Keratinocyte (primary cell): ENCODE measurements at places on chromosomes 6 and 20.
A peak's percentile ranks its signal among the peaks of the same experiment; 100 is the strongest.

DNA sequence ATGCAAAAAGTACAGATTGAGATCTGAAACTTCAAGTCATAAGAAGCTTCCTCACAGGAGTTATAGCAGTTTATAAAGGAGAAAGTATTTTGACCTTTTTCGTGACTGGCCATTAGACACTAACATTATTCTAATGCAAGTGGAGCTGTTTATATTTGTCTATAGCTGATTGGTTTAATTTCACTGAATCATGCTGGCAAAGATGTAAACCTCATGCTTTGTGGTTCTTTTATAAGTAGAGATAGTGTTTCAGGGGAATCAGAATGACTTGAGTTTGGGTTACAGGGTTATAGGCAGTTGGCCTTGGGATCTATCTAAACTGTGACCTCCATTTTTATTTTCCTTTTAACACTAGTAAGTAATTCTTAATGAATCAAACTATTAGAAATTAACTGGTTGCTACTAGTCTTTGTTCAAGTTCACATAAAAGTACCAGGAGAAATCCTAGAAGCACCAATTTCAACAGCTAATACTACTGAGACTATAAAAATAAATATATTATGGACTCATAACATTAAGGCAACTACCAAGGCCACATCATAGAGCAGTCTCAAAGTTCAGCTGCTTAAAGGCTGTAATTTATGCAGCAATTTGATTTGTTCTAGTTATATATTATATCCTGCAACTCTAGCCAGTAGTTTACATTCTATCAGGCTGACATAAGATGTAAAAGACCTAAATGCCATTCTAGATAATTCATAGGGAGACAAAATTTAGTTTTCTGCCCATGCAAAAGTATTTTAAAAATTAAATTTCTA lies 94.0 kb downstream of the RNGTT start:
- DNase-seq = no peak

DNA sequence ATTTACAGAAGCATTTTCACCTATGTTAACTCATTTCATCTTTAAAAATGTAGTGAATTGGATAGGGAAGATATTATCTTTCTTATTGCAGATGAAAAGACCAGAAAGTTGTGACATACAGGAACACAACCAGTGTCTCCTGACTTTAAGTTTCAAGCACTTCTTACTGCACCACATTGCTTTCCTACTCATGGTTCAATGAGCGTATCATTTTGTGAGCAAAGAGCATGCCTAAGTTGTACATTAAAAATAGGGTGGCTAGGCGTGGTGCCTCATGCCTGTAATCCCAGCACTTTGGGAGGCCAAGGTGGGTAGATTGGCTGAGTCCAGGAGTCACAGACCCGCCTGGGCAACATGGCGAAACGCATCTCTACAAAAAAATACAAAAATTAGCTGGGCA lies 21.2 kb upstream of the RNGTT start:
- DNase-seq = no peak

- no peak for DNase-seq
Measured at GRCh38 chr6:107061125-107062020, 33.4 kb downstream of the MTRES1 start.

- peak; percentile 32 for DNase-seq
Measured at GRCh38 chr6:113690281-113691259, 166.6 kb upstream of the MARCKS start.

GRCh38 chr6:44489910-44490604 lies 102.6 kb downstream of the CDC5L start:
- DNase-seq = no peak

DNA sequence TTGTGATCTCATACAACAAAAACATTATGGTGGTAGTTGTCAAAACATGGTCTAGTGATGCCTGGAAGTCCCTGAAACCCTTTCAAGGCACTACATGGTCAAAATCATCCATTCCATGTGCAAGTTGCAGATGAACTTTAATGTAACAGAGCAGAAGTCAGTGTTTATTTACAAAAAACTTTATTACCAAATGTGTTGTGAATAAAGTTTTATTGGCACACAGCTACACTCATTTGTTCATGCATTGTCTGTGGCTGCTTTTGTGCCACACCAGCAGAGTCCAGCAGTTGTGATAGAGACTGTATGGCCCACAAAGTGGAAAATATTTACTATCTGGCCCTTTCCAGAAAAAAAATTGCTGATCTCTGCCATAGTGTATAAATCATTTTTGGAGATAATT lies 26.8 kb downstream of the TUBB2B start:
- DNase-seq = no peak

DNA sequence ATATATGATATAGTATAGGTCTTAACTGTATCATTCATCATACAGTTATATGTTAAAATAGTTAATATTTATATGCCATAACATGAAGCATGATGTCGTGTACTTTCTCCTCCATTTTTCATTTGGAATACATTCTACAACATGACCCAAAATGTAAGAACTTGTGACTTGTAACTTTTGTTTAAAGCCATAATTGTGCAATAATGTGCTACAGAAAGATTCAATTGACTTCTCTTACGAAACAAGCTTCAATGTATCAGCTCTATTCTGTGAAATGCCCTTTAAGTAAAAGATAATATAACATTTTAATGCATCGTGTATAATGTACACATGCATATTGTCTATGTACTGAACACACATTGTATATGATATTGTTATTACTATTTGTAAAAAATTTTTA lies 76.7 kb upstream of the FABP7 start:
- DNase-seq = no peak

DNA sequence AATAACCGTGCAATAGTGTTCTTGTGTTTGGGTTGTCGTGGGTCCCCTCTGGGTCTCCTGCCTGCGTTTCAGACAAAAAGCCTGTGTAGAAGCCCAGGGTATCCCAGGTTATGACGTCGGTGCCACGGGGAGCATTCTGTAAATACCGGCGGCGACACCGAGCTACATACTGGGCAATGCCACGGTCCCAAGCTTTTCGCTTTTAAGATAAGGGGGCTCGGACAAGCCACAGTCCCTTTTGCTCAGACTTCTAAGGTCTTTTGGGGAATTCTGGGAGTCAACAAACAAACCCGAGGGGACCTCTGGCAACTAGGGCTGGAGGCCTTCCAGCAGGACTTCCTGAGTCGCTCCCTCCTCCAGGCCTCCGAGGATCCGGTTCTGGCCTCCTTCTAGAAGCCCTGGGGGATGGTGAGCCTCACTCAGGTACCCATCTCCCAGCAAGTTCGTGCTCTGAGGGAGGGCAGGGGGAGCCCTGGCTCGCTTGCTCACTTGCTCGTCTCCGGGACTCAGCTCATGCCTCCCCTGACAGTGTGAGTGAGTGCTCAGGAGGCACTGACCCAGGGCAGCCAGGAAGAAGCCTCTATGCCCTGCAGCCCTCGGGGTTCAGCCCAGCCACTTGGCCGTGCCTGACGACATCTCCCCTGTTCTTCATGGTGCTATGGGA lies 62.4 kb upstream of the MRPS10 start:
- DNase-seq = no peak

- no peak for DNase-seq
Measured at GRCh38 chr20:59625214-59625922, 21.0 kb downstream of the PHACTR3 start.

DNA sequence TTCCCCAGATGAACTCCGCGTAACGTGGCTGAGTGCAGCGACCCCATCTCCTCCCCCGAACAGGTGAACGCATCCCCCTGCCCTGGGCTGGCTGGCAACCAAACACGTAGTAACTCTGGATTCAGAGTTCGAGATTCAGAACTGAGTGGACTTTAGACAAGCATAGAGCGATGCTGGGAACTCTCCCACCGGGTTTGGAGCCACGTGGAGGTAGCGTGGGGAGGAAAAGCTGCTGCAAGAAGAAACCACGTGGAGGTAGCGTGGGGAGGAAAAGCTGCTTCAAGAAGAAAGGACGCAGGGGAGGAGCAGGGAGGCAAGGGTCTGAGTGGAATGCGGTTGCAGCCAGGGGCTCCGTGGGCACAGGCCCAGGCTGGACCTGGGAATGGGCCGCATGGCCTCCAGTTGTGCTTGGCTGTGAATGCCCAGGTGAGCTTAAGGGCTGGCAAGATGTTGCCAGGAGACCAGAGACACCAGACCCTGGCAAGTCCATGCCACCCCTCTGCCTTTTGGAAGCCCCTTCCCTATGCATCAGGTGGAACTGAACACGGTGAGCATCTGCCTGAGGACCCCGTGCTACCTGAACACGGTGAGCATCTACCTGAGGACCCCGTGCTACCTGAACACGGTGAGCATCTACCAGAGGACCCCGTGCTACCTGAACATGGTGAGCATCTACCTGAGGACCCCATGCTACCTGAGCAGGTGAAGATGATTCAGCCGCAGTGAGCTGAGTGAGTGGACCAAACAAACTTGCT lies 118.0 kb upstream of the FRMD1 start:
- no peak for DNase-seq

DNA sequence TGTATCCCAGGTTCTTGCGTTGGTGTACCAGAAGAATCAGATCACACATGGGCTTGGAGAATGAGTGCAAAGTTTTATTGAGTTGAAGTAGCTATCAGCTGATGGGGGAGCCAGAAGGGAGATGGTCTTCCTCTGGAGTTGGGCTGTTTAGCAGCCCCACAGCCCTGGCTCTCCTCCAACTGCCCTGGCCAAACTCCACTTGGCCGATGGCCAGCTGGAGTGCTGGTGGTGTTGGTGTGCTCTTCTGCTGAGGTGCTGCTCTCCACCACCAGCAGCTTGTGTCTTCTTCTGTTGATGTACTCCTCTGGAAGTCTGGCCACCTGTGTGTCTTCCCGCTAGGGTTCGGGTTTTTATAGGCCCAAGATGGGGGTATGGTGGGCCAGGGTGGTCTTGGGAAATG lies 172.8 kb downstream of the TINAG start:
- DNase-seq = no peak

GRCh38 chr6:20092071-20092566 lies 120.2 kb downstream of the MBOAT1 start:
- no peak for DNase-seq

DNA sequence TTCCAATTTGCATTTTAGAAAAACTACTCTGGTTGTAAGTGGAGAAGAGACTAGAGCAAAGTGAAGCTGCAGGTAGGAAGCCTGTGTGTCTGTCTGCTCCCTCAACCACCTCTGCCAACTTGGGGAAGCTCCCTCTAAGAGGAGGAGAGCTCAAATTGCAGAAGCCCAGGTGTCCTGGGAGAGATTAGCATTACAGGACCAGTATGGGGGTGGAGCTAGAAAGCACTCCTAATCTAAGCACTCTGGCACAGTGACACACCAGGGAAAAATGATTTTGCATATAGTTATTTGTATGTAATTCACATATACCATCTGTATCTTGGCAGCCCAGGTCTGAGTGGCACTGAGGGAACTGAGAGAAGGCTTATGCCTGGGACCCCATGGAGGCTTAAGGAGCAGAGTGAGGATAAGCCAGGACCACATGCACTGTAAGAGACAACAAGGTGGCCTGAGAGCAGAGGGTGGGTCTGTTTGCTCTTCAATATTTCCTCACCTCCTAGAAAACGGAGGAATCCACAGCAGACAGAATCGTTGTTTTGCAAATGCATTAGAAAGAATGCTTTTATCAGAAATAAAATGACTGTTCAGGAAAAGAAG lies 13.6 kb downstream of the GSTA2 start:
- no peak for DNase-seq

- no peak for DNase-seq
Measured at GRCh38 chr6:12419631-12420272, 129.6 kb downstream of the EDN1 start.

GRCh38 chr6:102402635-102403329 lies 1009.3 kb downstream of the GRIK2 start:
- no peak for DNase-seq

- DNase-seq = no peak
Measured at GRCh38 chr20:57514273-57514751, 10.6 kb downstream of the CTCFL start.

DNA sequence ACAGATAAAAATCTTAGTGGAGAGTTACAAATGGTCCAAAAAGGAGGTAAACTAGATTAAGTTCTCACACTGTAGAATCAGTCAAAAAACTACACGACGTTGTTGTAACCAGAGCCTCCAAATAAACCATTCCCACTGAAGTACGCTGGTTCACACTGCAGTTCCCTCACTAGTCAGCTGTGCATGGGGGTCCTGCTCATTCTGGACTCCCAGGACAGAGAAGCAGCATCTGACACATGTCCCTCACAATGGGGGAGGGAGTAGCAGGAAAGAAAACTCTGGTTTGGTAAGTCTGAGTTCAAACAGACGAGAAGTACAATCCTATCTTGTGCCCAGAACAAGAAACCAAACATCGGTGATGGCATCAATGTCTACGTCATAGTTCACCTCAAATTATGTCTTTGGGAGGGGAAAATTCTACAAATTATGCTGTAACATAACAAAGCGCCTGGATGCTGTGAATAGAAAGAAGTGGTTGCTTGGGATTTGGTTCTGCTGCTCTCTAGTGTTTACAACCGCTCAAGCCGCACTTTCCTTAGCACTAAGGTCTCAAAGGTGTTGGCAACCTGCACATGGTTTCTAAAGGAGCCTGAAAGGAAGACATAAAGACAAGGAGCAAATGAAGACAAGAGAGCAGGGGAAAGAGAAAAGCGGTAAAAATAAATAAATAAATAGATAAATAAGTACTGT lies 208.0 kb downstream of the GMDS start:
- DNase-seq = no peak

DNA sequence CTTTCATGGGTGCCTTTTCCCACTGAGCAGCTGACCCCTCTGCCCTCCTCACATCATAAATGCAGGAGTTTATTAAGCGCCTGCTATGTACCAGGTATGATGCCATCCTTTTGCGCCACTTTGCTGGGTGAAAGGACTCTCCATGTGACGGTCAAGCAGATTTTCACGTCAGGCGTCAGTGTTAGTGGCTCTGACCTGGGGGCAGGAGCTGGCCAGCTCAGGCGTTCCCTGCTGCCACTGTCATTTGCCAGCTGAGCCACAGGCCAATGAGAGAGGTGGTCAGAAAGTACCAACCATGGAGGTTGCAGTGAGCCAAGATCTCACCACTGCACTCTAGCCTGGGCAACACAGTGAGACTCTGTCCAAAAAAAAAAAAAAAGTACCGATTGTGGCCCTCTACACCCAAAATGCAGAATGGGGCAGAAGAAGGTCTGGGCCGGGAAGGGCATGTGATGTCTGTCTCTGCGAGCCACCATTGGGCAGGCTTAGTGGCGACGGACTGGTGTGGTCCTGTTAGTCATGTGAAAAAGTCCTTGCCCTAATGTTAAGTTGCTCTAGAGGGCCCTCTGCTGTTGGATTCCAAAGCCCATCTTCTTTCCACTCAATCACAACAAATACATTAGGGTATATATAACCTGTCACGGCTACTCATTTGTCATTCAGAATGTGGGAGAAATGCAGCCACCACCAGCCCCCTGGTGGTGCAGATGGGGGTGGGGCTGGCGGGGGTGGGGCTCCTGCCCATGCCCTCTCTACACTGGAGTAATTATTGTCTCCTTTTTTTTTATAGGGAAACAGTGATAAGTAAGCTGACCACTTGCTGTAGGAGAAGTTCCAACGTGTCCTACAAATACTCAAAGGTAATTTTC lies 18.4 kb upstream of the SLC22A1 start:
- DNase-seq = no peak

- no peak for DNase-seq
Measured at GRCh38 chr6:39439342-39440038, 117.0 kb upstream of the KCNK16 start.

GRCh38 chr20:1005452-1006027 lies 3.4 kb upstream of the RSPO4 start:
- no peak for DNase-seq

GRCh38 chr20:35360033-35360432 lies 51.7 kb downstream of the UQCC1 start:
- no peak for DNase-seq

GRCh38 chr6:13813621-13814175 lies 659 bp downstream of the MCUR1 start:
- no peak for DNase-seq

- no peak for DNase-seq
Measured at GRCh38 chr6:42771741-42772100, 10.1 kb upstream of the BICRAL start.
